Activated T-cell treated with anti-CD3 and anti-CD28 coated beads, Interleukin-2, amount 50 U/mL, for 4 hours (primary cell): ENCODE measurements at places on chromosomes 16 and 17.
A peak's percentile ranks its signal among the peaks of the same experiment; 100 is the strongest.

DNA sequence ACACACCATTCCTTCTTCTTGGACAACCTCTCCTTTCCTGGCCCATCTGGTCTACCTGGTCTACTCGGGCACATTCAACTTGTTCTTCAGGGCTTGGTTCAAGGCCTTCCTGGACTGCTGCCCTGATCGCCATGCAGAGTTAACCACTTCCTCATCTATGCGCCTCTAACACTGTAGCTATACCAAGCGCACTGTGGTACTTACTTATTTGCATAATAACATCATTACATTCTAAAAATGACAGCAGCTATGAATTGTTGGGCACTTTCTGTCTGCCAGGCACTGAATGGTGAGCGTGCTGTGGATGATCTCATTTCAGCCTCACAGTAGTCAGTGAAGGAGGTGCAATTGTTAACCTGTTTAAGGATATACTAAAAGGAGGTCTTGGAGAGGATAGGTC lies 66.9 kb upstream of the SDK2 start:
- no peak for DNase-seq

DNA sequence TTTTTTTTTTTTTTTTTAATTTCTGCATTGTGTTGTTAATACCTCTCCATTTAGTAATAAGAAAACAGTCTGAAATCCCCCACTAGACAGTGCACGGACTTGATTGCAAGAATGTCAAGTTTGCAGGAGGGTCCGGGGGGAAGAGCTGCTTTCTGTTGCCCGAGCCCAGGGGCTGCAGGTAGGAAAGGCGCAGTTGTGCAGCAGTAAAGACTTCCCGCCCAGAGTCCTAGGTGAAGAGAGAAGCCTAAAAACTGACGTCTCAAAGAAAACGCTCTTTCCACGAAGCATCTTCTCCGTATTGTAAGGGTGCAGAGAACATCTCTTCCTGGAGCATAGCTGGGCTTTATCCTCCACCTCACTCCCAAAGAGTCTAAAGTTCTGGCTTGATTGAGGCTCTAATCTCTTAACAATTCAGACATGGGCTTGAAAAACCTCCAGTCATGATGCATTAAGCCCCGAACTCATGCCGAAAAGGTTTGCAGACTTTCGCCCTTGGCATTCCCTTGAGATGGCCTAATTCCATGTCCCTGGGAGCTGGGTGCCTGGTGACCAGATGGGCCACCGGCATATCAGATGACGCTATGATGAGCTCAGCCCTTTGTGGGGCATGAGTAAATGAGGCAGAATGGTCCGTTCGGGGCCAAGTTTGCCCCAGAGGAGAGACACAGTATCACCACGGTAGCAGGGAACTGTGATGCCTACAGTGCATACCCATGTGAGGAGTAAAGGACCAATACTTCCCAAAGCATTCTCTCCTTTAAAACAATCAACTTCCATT lies 436.2 kb upstream of the ZFHX3 start:
- DNase-seq: no peak

DNA sequence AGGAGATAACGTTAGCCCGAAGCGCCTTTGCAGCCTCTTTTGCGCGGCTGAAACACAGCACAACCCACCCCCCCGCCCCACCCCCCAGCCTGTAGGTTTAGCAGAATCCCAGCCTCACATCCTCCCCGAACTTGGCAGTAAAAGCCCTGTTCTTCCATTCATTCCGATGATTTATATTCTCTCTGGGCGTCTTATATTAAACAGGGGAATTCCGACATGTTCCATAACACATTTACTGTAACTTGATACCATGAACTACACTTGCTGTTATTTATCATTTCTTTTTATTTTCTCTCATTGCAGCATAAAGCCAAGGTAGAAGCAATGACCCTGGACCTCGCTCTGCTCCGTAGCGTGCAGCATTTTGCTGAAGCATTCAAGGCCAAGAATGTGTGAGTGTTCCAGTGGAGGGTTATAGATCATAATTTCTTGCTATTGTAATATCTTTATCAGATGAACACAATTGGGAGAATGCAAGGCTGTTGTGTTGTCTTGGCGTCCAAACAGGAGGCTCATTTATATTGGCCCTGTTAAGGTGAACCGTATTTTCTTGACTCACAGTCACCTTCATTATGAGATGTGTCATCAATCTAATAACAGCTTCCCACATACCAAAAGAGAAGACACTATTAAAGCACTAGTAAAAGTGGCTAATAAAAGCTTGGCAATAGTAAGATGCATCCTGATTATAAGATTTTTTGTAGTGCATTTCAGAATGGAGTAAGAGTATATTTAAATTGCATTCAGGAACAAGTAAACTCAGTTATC lies 287.3 kb downstream of the WWOX start:
- no peak for DNase-seq

- DNase-seq: no peak
Measured at GRCh38 chr16:89670496-89671431, 13.1 kb downstream of the SPATA33 start.

- DNase-seq: peak; percentile 12
Measured at GRCh38 chr16:21300309-21301167, 22.4 kb upstream of the CRYM start.

GRCh38 chr17:4950075-4950745 lies 709 bp upstream of the ENO3 start:
- peak; percentile 65 for DNase-seq

DNA sequence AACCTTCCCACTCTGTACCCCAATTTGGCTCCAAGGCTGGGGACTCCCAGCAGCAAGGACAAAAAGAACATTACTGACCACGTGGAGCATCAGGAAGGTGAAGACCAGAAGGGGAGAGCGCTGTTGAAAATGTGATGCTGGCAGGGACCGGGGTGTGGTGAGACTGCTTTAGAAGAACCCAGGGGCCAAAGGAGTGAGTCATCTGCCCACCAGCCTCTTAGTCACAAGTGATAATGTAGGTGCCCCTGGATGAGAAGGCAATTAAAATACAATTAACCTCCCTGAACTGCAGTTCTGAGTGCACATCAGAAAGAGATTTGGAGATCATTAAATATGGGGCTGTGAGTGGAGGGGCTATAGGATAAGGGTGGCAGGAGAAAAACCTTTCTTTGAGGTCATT lies 366.6 kb upstream of the CCL2 start:
- no peak for DNase-seq

GRCh38 chr17:67374329-67375053 lies 2.6 kb upstream of the PITPNC1 start:
- DNase-seq: peak; percentile 88

GRCh38 chr16:72721981-72722380 lies 325.9 kb downstream of the ZFHX3 start:
- no peak for DNase-seq

DNA sequence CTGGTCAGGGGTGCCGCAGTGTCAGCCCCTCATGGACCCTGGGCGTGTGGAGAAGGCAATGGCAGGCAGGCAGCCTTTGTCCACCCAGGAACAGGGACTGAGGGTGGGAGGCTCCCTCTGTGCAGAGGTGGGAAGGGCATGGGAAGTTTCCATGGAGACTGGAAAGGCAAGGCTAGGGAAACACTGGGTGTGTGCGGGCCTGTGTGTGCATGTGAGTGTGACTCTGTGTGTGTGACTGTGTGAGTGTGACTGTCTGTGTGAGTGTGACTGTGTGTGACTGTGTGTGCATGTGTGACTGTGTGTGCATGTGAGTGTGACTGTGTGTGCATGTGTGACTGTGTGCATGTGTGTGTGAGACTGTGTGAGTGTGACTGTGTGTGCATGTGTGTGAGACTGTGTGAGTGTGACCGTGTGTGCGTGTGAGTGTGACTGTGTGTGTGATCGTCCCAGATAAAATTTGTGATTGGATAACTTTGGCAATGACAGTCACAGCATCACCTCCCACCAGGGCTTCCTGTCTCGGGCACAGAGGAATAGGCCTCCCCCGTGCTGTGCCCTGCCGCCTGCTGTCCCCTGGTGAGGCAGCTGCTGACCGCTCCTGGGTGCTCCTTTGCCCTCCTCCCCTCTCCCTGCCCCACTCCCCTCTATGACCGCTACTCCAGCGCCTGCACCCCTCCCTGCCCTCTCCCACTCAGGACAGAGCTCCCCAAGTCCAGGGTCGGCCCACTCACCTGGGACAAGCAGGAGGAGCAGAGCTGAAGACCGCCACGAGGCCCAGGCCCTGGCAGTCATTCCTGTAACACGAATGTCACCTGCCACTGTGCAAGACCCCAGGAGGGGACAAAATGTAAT lies 698 bp downstream of the CD300C start:
- no peak for DNase-seq

- DNase-seq: no peak
Measured at GRCh38 chr17:77457572-77458201, 316.9 kb downstream of the SEC14L1 start.

DNA sequence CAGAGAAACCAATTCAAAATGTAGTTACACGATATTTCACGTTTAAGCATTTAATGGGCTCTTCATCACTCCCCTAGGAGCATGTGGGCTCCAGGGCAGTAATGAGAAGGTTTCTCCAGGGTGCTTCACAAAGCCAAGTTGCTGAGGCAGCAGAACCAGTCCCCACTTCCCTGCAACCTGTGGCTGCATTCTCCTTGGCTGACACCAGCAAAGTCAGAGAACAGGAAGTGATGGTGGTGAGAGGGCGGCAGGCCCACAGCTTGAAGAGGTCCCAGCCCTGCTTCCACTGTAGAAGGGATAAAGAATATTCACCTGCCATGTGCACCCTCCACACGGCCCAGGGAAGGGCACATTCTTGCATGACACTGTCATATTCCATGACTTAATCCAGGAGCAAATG lies 133.2 kb downstream of the CBLN1 start:
- DNase-seq: no peak
